Glutamatergic neuron (in vitro differentiated cells): ENCODE measurements at places on chromosomes 3 and 15. TPM values are rescaled to one million over a fixed set of nuclear protein-coding genes. Genes with fewer than 3 reads are reported as not detected.
A peak's percentile ranks its signal among the peaks of the same experiment; 100 is the strongest.

The CDC25A gene
- total RNA-seq = 11.8 TPM

- H3K36me3 ChIP-seq = no peaks in the 10 kb centered on the region
- no peak overlapping the region for H3K27ac ChIP-seq
- no peaks in the 10 kb centered on the region for H3K4me1 ChIP-seq
These were observed 95.7 kb downstream of the NEDD4 start for GRCh38 chr15:55897560-55898336.

DNA sequence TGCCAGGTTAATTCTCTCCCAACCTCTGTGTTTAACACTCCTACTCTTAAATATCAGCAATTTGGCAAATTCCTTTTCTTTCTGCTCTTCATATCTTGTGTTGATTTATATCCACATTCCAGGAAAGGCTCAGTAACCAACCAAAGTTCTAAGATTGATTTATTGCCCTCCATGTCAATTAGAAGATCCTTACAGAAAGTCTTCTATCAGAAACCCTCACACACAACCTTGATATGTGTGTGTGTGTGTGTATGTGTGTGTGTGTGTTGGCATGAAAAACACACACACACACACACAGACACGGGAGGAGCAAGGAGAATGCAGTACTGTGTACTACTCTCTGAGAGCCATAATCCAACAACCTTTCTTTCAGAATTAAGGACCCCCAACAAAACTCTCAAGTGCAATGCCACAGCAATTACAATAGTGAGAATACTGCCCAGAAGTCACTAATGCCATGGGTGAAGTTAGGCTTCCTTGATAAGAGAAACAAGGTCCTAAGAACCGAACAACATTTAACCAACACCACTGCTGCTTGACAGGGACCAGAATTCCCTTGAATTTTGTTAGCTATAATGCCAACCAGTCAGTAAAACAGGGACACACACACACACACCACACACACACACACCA lies 1.1 kb downstream of the LSAMP start:
- no peaks in the 10 kb centered on the region for H3K36me3 ChIP-seq
- H3K27ac ChIP-seq = peak overlapping the region; percentile 69
- H3K27me3 ChIP-seq = peaks cover 5% of the 10 kb centered on the region

DNA sequence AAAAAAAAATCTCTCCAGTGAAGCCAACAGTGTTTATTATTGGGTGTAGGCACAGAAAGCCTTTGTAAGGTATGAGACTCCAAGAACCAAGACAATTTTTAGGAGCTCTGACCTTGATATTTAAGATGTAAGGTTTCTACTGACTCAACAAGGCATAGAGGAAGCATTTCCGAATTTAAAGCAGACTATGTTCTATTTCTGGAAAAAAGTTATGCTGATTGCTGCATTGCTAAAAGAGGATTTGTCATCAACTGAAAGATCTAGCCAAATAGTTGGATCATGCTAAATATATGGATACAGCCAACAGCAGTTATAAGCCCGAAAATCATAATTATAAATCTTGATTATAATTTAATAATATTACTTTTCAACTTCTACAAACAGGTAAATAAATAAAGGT lies 53.3 kb upstream of the MELTF start:
- no peak for DNase-seq
- H3K4me1 ChIP-seq = peaks cover 2% of the 10 kb centered on the region
- H3K4me3 ChIP-seq = no peak overlapping the region
- H3K27me3 ChIP-seq = no peaks in the 10 kb centered on the region

The WDR93 gene
- total RNA-seq = not detected

GRCh38 chr15:74816624-74817369 lies 4.2 kb downstream of the LMAN1L start:
- peaks cover 8% of the 10 kb centered on the region for H3K27me3 ChIP-seq
- peak overlapping the region; percentile 30 for H3K4me3 ChIP-seq
- no peaks in the 10 kb centered on the region for H3K36me3 ChIP-seq
- DNase-seq = no peak
- H3K4me1 ChIP-seq = peaks cover 19% of the 10 kb centered on the region

DNA sequence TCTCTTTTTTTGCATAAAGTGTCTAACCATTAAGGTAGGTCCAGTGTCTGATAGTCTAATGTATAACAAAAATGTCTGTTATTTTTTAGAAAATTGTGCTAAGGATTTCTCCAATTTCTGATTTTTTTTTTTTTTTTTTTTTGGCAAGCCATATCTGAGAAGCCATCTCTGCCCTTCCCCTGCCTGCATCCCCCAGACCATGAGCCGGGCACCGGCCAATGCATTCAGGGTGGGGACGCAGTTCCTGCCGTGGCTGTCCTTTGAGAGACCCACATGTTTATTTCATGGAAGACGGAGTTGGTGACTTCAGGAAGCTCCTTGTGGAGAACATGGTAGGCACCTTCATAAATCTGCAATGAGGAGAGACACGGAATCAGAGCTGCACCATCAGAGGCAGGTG lies 19.2 kb downstream of the ABTB1 start:
- peaks cover 6% of the 10 kb centered on the region for H3K27me3 ChIP-seq
- H3K27ac ChIP-seq = no peak overlapping the region
- H3K36me3 ChIP-seq = no peaks in the 10 kb centered on the region
- peak; percentile 5 for DNase-seq

GRCh38 chr3:197431346-197431910 lies 124.3 kb downstream of the BDH1 start:
- H3K27me3 ChIP-seq = peaks cover 6% of the 10 kb centered on the region
- DNase-seq = no peak
- H3K27ac ChIP-seq = no peak overlapping the region
- peaks cover 4% of the 10 kb centered on the region for H3K36me3 ChIP-seq
- H3K4me3 ChIP-seq = no peak overlapping the region
- H3K4me1 ChIP-seq = peaks cover 40% of the 10 kb centered on the region
